ENCODE measurements at places on chromosomes 11 and 22. TPM values are rescaled to one million over a fixed set of nuclear protein-coding genes. Genes with fewer than 3 reads are reported as not detected.
A peak's percentile ranks its signal among the peaks of the same experiment; 100 is the strongest.

The TSPAN32 gene
- total RNA-seq: 0.76 TPM

The ELFN2 gene
- 0.97 TPM for total RNA-seq

DNA sequence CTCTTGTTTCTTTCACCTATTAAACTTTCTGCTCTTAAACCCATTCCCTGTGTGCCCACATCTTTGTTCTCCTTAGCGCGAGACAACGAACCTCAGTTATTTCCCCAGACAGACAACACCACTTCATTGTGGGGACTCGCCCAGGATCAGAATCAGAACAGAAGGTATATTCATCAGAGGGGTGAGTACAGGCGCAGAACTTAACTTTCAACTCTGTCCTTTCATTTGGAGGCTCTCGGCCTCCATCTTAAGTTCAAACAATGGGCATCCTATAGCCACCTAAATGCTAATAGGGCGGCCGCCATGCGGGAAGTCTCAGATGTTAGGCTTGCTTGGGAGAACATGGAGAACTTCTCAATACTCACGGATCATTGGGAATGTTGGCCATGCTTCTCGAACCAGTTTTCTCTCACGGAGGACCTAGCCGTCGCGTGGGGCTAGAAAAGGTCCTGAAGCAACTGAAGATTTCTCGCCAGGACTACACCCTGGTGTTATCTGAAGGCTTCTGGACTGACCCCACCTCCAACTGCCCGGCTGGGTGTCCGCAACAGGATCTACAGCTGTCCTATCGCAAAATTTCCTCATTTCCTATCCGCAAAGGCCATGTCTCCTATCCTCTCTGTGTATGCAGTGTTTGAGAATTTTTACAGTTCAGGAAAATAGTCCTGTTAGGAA lies 13.4 kb upstream of the HYLS1 start:
- no peaks in the 10 kb centered on the region for H3K36me3 ChIP-seq
- peak overlapping the region; percentile 70 for H3K4me3 ChIP-seq
- DNase-seq: no peak
- H3K27ac ChIP-seq: peak overlapping the region; percentile 41

DNA sequence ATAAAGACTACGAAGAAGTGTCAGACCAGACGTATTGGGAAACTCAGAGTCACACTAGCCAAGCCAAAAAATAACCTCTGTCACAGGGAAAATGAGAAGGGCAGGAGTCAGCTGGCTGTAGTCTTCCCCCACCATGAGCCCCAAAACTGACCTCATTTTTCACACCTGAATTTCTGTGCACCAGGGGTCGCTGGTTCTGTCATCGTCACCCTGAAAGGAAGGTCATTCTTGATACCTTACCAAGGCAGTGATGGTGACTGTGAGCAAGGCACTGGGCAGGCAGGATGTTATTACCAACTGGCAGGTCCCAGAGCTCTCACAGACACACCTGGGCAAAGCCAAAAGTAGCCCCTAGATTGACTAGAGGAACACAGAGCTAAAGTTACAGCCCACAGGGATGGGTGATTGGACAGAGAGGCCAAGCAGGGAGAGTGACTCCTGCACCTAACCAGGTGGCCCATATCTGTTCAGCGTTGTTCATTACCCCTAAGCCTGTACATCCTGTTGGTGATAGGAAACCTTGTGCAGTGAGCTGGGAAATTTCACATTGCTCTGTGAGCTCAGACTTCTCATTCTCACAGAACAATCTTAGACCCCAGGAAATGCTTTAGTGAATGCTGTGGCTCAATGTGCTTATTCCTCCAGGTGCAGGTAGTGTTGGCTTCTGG lies 32.3 kb upstream of the OR56A1 start:
- H3K27ac ChIP-seq: no peak overlapping the region
- no peaks in the 10 kb centered on the region for H3K4me1 ChIP-seq
- H3K4me3 ChIP-seq: no peak overlapping the region
- H3K27me3 ChIP-seq: peaks cover 3% of the 10 kb centered on the region
- no peak for DNase-seq

The GAS2 gene
- total RNA-seq: 0.70 TPM

GRCh38 chr11:132683602-132684001 lies 848.7 kb downstream of the OPCML start:
- no peak overlapping the region for H3K27ac ChIP-seq
- H3K36me3 ChIP-seq: no peaks in the 10 kb centered on the region
- no peaks in the 10 kb centered on the region for H3K27me3 ChIP-seq
- H3K4me3 ChIP-seq: no peak overlapping the region
- no peak for DNase-seq
- H3K4me1 ChIP-seq: peaks cover 43% of the 10 kb centered on the region

GRCh38 chr22:41538583-41538982 lies 5.7 kb downstream of the POLR3H start:
- H3K36me3 ChIP-seq: peaks cover 7% of the 10 kb centered on the region
- peaks cover 22% of the 10 kb centered on the region for H3K4me1 ChIP-seq
- H3K27ac ChIP-seq: no peak overlapping the region
- no peaks in the 10 kb centered on the region for H3K27me3 ChIP-seq
- DNase-seq: no peak
- no peak overlapping the region for H3K4me3 ChIP-seq

- H3K4me1 ChIP-seq: no peaks in the 10 kb centered on the region
- no peak overlapping the region for H3K27ac ChIP-seq
- H3K4me3 ChIP-seq: no peak overlapping the region
- no peak for DNase-seq
- H3K27me3 ChIP-seq: no peaks in the 10 kb centered on the region
Observed at GRCh38 chr11:22275600-22275999, 62.6 kb upstream of the SLC17A6 start.

DNA sequence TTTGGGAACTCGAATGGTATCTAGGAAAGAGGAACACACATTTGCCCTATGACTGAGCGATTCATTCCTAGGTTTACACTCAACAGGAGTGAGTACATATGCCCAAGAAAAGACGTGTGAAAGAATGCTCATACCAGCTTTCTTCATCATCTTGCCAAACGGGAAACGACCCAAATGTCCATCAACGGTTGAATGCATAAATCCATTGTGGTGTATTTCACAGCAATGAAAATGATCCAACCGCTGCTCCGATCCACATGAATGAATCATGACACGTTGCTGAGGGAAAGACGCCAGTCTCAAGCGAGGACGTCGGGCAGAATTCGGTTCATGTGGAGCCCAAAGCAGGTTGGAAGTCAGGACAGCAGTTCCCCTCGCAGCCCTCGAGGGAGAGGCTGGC lies 71.5 kb downstream of the CYTH4 start:
- no peaks in the 10 kb centered on the region for H3K36me3 ChIP-seq
- DNase-seq: no peak
- H3K4me3 ChIP-seq: no peak overlapping the region
- no peak overlapping the region for H3K27ac ChIP-seq
- peaks cover 45% of the 10 kb centered on the region for H3K27me3 ChIP-seq

- H3K4me3 ChIP-seq: no peak overlapping the region
- H3K36me3 ChIP-seq: no peaks in the 10 kb centered on the region
- H3K27me3 ChIP-seq: no peaks in the 10 kb centered on the region
- peaks cover 23% of the 10 kb centered on the region for H3K4me1 ChIP-seq
- no peak for DNase-seq
Observed at GRCh38 chr22:24440270-24440717, 12.9 kb downstream of the ADORA2A start.

- peaks cover 35% of the 10 kb centered on the region for H3K4me1 ChIP-seq
- H3K4me3 ChIP-seq: peak overlapping the region; percentile 90
- peaks cover 12% of the 10 kb centered on the region for H3K36me3 ChIP-seq
Observed at GRCh38 chr11:64245401-64245796, 1.3 kb downstream of the PPP1R14B start.

The MTMR3 gene
- 42.5 TPM for total RNA-seq

DNA sequence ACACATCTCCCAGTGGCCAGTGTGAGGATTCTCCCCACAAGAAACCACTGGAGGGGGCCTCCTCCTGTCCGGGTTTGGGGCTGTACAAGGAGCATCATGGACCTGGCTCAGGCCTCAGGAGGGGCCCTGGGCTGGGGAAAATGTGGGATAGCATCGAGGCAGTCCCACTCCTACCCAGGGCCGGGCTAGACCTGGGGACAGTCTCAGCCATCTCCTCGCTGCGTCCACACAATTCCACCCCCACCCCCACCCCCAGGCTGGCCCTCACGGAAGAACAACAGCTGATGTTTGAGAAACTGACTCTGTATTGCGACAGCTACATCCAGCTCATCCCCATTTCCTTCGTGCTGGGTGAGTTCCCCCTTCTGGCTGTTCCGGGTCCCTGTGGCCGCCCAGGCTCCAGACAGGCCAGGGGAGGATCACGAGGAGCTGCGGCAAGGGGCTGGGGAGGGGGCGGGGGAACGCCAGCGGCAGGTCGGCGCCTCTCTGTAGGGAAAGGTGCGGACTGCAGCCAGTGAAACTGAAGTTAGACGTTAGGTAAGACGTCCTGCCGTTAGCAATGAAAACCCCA lies 4.8 kb downstream of the BEST1 start:
- peak; percentile 83 for DNase-seq
- no peak overlapping the region for H3K4me3 ChIP-seq
- no peaks in the 10 kb centered on the region for H3K27me3 ChIP-seq
- H3K4me1 ChIP-seq: peaks cover 14% of the 10 kb centered on the region
- peaks cover 3% of the 10 kb centered on the region for H3K36me3 ChIP-seq

DNA sequence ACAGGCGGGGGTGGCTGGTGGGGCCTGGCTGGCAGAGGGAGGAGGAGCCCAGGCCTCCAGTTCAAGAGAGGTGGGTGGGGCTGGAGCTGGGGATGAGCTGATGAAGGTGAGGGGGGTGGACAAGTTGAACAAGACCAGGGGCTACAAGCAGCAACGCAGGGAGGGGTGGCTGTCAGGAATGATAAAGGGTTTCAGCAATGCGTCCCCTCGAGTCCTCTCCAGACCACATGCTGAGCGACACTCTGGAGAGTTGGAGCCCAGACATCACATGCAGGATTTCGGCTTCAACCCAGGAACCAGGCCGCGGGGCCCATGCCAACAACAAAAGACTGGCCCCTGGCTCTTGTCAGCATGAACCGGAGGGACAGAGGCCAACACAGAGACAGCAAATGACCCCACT lies 480.3 kb downstream of the BRD1 start:
- H3K4me3 ChIP-seq: no peak overlapping the region
- H3K27ac ChIP-seq: no peak overlapping the region
- DNase-seq: no peak
- H3K36me3 ChIP-seq: no peaks in the 10 kb centered on the region
- peaks cover 12% of the 10 kb centered on the region for H3K4me1 ChIP-seq

GRCh38 chr11:62805961-62806441 lies 761 bp upstream of the NXF1 start:
- H3K4me1 ChIP-seq: peaks cover 24% of the 10 kb centered on the region
- H3K36me3 ChIP-seq: peaks cover 21% of the 10 kb centered on the region

The HORMAD2 gene
- not detected for total RNA-seq

DNA sequence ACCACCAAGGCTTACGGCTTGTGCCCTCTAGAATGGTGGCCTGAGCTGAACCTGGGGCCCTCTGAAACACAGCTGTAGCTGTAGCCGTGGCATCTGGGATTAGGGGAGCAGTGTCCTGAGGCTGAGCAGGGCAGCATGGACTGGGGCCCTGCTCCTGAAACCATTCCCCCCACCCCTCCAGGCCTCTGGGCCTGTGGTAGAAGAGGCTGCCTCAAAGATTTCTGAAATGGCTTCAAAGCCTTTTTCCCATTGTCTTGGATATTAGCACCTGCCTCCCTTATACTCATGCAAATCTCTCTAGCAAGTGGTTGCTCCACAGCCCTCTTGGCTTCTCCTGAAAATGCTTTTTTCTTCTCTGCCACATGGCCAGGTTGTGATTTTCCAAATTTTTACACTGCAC lies 106.9 kb downstream of the CTNND1 start:
- no peak for DNase-seq
- no peaks in the 10 kb centered on the region for H3K4me1 ChIP-seq
- no peaks in the 10 kb centered on the region for H3K36me3 ChIP-seq
- H3K4me3 ChIP-seq: no peak overlapping the region
- no peak overlapping the region for H3K27ac ChIP-seq

- DNase-seq: no peak
- peaks cover 2% of the 10 kb centered on the region for H3K36me3 ChIP-seq
Observed at GRCh38 chr11:86492370-86493010, 117.8 kb downstream of the CCDC81 start.

- H3K36me3 ChIP-seq: peaks cover 2% of the 10 kb centered on the region
- no peak for DNase-seq
- no peaks in the 10 kb centered on the region for H3K27me3 ChIP-seq
- peaks cover 5% of the 10 kb centered on the region for H3K4me1 ChIP-seq
- no peak overlapping the region for H3K4me3 ChIP-seq
Observed at GRCh38 chr11:126175393-126175792, 36.1 kb downstream of the RPUSD4 start.

- H3K27me3 ChIP-seq: peaks cover 5% of the 10 kb centered on the region
- peak; percentile 86 for DNase-seq
- no peak overlapping the region for H3K4me3 ChIP-seq
- peaks cover 4% of the 10 kb centered on the region for H3K4me1 ChIP-seq
Observed at GRCh38 chr11:31958076-31958735, 132.7 kb upstream of the RCN1 start.

The RFPL2 gene
- total RNA-seq: not detected

GRCh38 chr22:49272546-49273125 lies 555.0 kb downstream of the BRD1 start:
- H3K4me3 ChIP-seq: no peak overlapping the region
- H3K27ac ChIP-seq: no peak overlapping the region
- no peaks in the 10 kb centered on the region for H3K4me1 ChIP-seq
- H3K36me3 ChIP-seq: no peaks in the 10 kb centered on the region

The SAA4 gene
- total RNA-seq: not detected

The OR5AR1 gene
- total RNA-seq: not detected

GRCh38 chr11:124863137-124863825 lies 2.0 kb upstream of the ROBO3 start:
- peak overlapping the region; percentile 35 for H3K4me3 ChIP-seq
- DNase-seq: no peak
- H3K27ac ChIP-seq: no peak overlapping the region
- H3K4me1 ChIP-seq: peaks cover 23% of the 10 kb centered on the region
- no peaks in the 10 kb centered on the region for H3K36me3 ChIP-seq

GRCh38 chr11:9726321-9727022 lies 62.6 kb downstream of the SWAP70 start:
- no peak overlapping the region for H3K4me3 ChIP-seq
- H3K27me3 ChIP-seq: no peaks in the 10 kb centered on the region
- peaks cover 36% of the 10 kb centered on the region for H3K36me3 ChIP-seq
- DNase-seq: no peak

GRCh38 chr11:93236741-93237675 lies 39.2 kb upstream of the SLC36A4 start:
- H3K27ac ChIP-seq: no peak overlapping the region
- no peaks in the 10 kb centered on the region for H3K4me1 ChIP-seq
- no peak overlapping the region for H3K4me3 ChIP-seq
- no peaks in the 10 kb centered on the region for H3K36me3 ChIP-seq

The LINC01488 gene
- not detected for total RNA-seq

The CECR2 gene
- 0.63 TPM for total RNA-seq

The SCARF2 gene
- total RNA-seq: 50.8 TPM

GRCh38 chr11:9700105-9700801 lies 36.4 kb downstream of the SWAP70 start:
- no peaks in the 10 kb centered on the region for H3K27me3 ChIP-seq
- peaks cover 12% of the 10 kb centered on the region for H3K36me3 ChIP-seq
- DNase-seq: no peak
- H3K4me3 ChIP-seq: no peak overlapping the region
- peak overlapping the region; percentile 37 for H3K27ac ChIP-seq

The FGF4 gene
- 0.40 TPM for total RNA-seq

The PLA2G3 gene
- total RNA-seq: 0.13 TPM
